ENCODE measurements at places on chromosomes 5 and 9. TPM values are rescaled to one million over a fixed set of nuclear protein-coding genes. Genes with fewer than 3 reads are reported as not detected.

Gene PCDHGA11
- 0.24 TPM for total RNA-seq

Gene SYK
- 0.18 TPM for total RNA-seq

Gene PCDHA4
- not detected for total RNA-seq

GRCh38 chr5:109125755-109126429 lies 283.9 kb downstream of the PJA2 start:
- DNase-seq = no peak

- DNase-seq = no peak
Measured at GRCh38 chr5:119229950-119230349, 125.9 kb upstream of the TNFAIP8 start.

DNA sequence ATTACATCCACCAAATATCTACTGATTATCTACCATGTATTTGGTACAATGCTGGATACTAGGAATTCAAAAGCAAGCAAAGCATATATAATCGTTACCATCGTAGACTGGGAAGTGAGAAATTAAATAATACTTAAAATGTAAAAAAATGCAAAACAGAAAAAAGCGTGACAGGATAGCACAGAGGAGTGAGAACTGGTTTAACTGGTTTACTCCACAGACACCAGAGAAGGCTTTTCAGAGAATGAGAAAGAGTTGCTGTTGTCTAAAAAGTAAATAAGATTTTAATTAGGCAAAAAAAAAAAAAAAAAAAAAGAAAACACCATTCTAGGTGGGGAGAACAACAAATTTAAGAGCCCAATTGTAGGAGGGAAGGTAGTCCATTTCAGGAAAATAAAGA lies 657.9 kb upstream of the ST8SIA4 start:
- DNase-seq = no peak

DNA sequence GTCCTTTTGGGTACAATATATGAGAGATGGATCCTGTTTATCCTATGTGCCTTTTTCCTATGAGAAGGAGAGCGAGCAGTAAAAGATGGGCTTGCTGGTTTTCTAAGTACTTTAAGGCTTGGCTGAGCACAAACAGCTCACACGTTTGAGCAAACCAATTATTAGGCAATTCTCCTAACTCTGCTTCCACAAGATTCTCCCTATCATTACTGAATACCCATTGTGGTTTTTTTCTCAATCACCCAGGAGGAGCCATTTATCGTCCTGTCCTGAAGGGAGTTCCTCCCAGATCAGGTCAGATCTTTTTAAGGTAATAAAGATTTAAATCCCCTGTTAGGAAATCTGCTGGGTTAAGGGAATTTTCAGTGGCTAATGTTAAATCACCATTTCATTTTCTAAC lies 19.4 kb upstream of the C1QTNF3 start:
- DNase-seq = no peak

Data from activated T-helper 1 cell treated with anti-CD3 and anti-CD28 coated beads, Interleukin-12 subunit alpha, Interleukin-12 subunit beta, Interleukin-2, Interleukin-4 antibody, amounts not matched to agents 30 ng/mL and 10 ng/mL and 1 ng/mL, durations not matched to agents 14 hours and 24 hours and 36 hours (primary cell).